HepG2 (cell line): ENCODE measurements at places on chromosomes 1 and 21.

DNA sequence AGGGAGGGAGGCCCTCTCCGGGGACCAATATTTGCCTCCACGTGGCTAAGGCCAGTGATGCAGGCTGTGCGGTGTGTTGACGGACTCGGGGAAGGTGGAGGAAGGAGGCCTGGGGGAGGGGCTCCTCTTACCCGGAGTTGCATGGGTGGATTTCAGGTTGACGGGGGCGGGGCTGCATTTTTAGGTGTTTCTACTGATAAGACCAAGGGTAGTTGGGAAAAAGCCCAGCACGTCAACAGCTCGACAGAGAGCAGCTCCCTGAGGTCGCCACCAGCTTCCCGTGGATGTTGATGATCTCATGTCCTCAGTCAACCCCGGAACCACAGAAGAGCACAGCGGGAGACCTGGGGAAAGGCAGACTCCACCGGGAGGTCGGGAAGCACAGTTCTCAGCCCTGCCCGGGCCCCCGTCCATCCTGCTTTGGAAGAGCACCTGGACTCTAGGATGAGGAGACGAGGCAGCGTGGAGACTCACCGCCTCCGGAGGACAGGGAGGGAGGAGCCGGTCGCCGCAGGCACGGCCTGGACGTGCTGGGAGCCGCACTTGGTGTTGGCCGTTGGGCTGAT, 32.9 kb upstream of the COL6A1 start:
- DNase-seq: no peak

- no peak for DNase-seq
Observed at GRCh38 chr1:208242941-208243526, 1.1 kb downstream of the PLXNA2 start.

- no peak for DNase-seq
Observed at GRCh38 chr21:42941696-42942085, 16.3 kb upstream of the ERVH48-1 start.

- DNase-seq: peak; percentile 17
Observed at GRCh38 chr1:65059930-65060538, 88.0 kb upstream of the AK4 start.

DNA sequence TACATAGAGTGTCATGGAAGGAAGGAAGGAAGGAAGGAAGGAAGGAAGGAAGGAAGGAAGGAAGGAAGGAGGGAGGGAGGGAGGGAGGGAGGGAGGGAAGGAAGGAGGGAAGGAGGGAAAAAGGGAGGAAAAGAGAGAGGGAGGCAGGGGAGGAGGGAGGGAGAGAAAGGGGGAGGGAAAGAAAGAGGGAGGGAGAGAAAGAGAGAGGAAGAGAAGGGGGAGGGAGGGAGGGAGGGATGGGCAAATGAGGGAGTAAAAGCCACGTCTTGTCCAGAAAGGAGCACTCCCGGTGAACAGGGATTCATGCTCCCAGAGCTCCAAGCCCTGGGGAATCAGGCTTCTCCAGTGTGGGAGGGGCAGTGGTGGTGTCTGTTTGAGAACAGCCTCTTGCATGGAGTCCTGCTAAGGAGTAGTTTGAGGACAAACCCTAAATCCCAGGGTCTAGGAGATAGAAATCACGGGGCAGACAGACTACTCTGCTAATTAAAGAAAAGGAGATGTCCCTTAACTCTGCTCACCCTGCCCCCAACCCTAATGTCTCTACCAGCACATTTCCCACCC, 71.6 kb downstream of the TAS1R2 start:
- no peak for DNase-seq

DNA sequence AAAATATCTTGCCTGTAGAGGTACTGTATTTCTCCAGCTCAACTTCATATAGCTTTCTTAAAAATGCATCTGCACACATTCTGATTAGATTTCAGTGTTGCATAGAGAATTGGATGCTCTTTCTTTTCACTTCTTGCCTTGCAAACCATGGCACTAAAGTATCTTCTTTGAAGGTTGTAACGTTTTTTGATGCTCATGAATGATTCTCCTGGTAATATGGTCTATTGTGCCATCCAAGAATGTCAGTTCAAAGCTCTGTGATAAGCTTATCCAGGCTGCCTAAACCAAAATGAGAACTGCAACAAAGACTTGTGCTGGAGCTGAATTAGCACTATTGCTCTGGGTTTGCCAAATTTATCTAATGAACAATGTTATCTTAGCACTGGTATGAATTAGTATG, 1.9 kb downstream of the SGIP1 start:
- DNase-seq: no peak

DNA sequence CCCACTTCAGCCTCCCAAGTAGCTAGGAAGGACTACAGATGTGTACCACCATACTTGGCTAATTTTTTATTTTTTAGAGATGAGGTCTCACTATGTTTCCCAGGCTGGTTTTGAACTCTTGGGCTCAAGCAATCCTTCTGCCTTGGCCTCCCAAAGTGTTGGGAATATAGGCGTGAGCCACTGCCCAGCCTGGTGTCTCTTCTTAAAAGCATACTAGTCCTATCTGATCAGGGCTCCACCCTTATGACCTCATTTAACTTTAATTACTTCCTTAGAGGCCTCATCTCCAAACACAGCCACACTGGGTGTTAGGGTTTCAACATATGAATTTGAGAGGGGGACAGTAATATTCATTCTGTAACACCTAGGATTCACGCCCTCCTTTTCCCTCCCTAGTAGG, 130.9 kb downstream of the GLIS1 start:
- no peak for DNase-seq

DNA sequence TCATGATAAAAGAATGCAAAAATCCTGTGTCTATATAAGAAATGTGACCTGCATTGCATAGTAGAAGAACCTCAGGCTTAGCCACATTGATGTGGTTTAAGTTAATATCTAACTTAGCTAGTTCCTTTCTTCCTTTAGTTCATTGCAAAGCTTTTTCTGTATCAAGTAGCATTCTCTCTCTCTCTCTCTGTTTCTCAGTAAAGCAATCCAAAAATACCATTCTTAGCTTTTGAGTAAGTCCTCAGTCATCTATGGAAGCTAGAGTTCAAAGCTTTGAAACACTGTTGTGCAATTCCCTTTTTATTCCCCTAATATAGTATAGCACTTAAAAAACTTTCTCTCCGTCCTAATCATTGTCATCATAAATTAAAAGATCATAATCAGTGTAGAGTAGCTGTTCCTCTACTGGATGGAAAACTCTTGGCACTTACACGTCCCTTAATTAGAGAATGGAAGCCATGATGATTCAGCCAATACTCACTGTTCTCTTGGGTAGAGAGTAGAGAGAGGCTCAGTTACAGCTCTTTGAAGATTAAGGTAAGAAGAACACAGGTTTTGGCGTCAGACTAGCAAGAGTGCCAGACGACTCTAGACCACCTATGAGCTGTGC, 350.3 kb upstream of the LYPLAL1 start:
- no peak for DNase-seq

DNA sequence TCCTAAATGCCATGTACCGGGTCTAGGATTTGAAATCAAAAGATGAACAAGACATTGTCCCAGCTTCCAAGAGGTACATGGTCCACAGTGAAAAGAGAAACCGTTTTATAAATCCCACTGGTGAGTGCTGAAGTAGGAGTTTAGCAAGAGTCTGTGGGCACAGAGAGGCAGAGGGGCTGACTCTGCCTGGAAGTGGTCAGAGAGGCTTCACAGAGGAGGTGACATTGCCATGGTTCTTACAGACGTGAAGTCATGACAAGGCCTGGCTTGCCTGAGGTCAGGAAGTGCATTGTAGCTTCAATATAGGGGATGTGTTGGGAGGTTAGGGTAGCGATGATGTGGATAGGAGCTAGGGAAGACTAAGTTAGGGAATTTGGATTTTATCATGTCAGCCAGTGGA, 28.4 kb downstream of the MAPKAPK2 start:
- DNase-seq: no peak

GRCh38 chr1:166889776-166890175, 13.7 kb upstream of the TADA1 start:
- no peak for DNase-seq
